Left hindlimb (tissue), 1 donor: ENCODE measurements at places on chromosomes 4 and X.

- no peak for DNase-seq
These were observed 85.0 kb downstream of the NFKB1 start for GRCh38 chr4:102586002-102586643.

- no peak for DNase-seq
These were observed 93.6 kb upstream of the NAP1L5 start for GRCh38 chr4:88791274-88791673.

GRCh38 chrX:37349221-37350033 is at the start of gene PRRG1:
TSS of gene PRRG1 (plus strand) at chrX:37349364. CDS start at chrX:37406250, 56,886 bp downstream.
- peak; percentile 88 for DNase-seq

DNA sequence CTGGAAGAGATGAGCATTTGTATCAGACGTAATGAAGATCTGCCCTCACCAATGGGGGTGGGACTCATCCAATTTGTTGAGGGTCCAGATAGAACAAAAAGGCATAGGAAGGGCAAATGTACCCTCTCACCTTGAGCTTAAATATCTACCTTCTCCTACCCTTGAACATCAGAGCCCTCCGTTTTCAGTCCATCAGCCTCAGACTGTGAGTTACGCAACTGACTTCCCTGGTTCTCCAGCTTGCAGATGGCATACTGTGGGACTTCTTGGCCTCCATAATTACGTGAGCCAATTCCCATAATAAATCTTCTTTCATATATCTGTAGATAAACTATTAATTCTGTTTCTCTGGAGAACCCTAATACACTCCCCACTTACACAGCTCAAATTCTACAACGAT is 56.5 kb upstream of the GUCY1A1 start:
- DNase-seq, result no peak

DNA sequence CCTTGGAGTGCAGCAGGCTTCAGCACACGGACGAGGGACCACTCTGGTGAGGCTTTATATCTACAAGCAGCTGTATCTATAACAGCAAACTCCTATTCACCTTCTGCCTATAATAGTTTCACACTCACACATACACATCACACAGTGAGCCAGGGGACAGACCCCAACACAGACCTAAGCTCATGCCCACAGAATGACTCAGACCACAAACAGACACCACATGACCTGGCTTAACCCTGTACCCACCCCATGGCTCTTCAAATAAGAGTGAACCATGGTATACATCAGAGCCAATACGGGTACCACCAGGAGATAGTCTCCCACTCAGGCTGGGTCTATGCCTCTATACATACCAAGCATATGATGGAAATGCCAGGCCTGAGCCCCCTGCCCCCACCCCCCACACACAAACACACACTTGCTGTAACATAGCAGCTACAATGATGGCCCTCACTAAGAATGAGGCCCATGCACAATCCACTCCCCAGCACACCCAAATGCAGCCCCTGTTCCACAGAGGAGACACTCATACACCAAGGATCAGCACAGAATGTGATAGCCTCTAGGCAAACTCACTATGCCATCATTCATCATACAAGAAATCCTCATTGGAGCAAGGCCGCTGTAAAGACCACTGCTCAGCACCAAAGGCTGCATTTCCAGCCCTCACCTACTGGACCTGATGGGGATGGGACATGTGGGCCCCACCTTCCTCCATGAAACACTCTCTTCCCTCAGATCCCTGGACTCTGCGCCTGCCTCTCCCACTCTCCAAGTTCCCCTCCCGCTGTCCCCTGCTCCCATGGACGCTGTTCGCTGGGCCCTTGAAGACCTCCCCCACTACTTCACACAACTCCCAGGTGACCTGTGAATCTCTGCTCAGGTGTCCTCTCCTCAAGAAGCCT is 62.1 kb upstream of the XIAP start:
- DNase-seq, result no peak

GRCh38 chr4:163697121-163697520 is 202.6 kb downstream of the TMA16 start:
- no peak for DNase-seq

DNA sequence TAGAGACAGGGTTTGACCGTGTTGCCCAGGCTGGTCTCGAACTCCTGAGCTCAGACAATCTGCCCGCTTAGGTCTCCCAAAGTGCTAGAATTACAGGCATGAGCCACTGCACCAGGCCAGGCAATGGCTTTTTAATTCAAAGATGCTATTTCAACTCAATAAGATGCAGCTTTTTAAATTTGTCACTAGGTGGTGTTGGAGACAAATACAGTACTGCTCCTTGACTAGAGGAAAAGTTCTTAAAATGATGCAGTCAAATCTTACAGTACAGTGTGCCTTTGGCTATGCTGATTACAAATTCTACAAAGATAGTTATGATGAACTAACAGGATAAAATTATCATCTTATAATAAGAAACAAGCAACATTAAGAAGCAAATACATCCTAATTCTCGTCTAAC is 441.1 kb downstream of the KCNIP4 start:
- DNase-seq, result no peak

DNA sequence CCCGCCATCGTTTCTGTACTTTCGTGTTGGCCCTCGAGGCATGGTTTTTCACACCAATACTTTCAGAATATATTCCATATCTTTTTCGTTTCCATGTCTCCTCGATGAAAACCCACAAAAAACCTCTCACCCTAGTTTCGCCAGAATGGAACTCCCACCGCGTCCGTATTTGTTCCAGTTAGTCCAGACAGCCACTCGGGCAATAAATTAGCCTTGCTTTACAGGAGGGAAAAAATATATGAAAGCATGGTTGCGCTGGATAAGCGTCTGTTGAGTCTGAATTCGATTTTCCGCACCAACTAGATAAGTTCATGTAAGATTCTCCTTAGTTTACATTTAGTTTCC is 550 bp upstream of the CHM start:
- no peak for DNase-seq

- no peak for DNase-seq
These were observed 1587.3 kb upstream of the TENM3 start for GRCh38 chr4:180655886-180656285.

DNA sequence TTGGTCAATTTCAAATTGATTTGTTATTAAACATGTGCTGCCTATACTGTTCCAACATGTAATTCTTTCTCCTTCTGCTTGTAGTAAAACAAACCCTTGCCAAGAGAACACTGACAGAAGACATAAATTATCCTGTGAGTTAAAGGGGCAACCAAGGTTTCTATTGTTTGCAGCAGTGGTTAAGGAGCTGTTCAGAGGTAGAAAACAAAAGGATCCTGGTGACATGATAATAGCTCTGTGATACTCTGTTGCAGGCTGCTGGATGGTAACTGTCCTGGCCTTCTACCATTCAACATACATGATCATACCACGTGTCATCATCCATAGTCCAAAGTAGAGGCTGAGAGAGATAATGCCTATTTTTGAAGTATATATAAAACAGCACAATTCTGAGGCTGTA is 75.8 kb upstream of the F9 start:
- no peak for DNase-seq

GRCh38 chr4:2132438-2132837 is 73.3 kb downstream of the NAT8L start:
- no peak for DNase-seq

GRCh38 chrX:150158554-150159332 is 204.4 kb upstream of the MAMLD1 start:
- DNase-seq, result no peak

DNA sequence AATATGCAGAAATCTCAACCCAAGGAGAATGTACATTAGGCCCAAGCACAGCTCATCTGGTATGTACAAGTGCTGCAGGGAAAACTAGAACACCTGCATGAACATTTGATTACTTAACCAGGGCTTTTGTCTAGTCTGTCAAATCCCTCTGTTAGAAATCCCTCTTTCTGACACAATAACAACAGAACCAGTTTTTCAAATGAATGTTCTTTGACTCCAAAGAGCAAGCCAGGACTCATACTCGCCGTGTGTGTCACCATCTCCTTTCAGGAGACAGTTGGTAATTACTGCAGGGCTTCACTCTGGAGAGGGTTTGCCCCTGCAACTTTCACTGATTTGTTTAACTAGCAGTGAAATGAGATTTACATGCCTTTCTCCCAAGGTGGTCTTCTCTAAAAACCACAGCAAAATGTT is 143.0 kb upstream of the FAM241A start:
- DNase-seq, result no peak

GRCh38 chr4:165384186-165384585 is 5.4 kb downstream of the CPE start:
- no peak for DNase-seq

- DNase-seq, result no peak
These were observed 9.8 kb downstream of the SMIM9 start for GRCh38 chrX:154824638-154825037.

DNA sequence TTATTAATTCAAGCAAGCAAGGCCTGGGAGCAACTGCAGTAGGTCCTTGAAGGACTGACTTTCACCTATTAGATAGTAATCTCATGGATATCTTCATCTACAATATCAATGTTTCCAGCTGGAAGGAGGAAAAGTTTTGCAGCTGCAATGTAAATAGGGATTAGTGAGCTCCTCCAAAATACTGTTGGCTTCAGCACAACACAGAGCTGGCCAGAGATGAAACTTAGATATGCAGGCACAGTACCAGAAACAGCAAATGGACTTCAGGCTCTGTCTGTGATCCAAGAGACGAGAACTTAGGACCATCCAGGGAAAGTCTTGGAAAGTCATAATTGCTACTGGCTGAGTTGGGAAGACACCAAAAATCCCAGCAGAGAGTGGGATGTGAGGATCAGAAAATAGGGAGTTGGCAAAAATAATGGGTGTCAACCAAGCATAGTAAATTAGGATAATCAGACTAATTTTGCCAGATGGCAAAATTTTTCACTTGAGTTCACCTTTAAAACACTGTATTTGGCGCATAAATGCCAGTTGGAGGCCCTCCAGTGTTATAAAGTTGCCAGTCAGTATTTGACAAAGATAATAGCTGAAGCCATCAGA is 57.5 kb downstream of the PARM1 start:
- peak; percentile 46 for DNase-seq

GRCh38 chrX:74234818-74235217 is 69.2 kb upstream of the ZCCHC13 start:
- DNase-seq, result no peak

GRCh38 chr4:71156616-71157015 is 163.2 kb downstream of the DCK start:
- no peak for DNase-seq

DNA sequence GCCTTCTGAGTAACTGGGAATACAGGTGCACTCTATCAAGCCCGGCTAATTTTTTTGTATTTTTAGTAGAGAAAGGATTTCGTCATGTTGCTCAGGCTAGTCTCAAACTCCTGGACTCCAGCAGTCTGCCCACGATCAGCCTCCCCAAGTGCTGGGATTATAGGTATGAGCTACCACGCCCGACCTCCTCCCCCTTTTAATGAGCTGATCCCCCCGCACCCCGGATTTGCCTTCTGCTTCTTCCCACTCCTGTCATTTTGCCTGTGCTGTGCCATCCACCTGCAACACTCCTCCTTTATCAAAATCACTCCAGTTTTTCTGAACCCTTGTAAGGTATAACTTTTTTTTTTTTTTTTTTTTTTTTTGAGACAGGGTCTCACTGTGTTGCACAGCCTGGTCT is 33.4 kb downstream of the SPINK2 start:
- DNase-seq, result no peak

DNA sequence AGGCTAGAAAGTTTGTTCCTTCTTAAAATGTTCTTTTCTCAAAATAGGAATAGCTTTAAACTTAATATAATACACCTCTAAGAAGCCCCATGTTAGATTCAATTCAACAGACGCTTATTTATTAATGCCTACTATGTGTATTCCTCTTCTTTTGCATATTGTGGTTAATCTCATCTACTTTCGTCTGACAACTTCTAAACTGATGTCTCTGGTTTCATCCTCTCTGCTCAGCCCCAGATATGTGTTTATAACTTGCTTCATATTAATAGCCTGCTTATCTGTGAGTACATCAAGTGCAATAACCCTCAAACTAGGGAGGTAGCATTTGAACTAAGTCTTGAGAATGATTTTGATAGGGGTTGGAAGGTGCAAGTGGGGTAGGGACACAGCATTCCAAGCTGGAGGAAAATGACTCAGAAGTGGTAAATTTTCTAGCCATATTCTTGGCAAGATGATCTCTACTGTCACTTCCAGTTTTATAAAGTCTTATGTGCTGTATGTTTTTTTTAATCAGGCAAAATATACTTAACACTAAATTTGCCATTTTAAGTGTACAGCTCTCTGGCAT is 37.0 kb downstream of the STK26 start:
- no peak for DNase-seq

DNA sequence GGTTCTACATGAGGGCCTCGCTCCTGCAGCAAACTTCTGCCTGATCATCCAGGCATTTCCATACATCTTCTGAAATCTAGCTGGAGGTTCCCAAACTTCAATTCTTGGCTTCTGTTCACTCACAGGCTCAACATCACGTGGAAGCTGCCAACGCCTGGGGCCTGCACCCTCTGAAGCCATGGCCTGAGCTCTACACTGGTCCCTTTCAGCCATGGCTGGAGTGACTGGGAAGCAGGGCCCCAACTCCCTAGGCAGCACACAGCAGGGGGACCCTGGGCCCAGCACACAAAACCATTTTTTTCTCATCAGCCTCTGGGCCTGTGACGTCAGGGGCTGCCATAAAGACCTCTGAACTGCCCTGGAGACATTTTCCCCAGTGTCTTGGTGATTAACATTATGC is 542.7 kb downstream of the TLL1 start:
- DNase-seq, result no peak

DNA sequence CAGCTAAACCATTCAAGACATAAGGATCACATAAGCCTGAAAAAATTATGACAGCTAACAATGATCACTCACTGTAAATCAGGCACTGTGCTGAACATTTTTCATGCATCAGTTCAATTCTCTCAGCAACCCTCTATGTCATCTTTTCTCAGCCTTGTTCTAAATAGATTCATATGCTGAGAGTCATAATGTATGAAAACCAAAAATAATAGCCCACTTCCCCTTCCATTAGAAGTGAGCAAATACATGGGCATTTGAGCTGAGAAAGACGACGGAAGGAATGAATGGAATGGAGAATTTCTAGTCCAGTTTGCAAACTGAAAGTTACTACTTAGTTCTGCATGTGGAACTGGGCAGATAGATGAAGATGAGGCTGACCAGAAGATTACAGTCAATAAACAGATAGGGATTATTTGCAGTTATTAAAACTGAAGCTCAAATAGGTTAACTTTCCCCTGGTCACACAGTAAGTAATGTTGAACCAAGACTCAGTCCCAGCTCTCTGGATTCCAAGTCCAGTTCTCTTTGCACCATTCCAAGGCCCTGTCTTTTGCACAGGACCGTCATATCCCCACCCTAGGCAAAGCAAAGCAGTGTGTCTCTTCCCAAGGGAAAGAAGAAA is 1.6 kb upstream of the SH3RF1 start:
- no peak for DNase-seq

DNA sequence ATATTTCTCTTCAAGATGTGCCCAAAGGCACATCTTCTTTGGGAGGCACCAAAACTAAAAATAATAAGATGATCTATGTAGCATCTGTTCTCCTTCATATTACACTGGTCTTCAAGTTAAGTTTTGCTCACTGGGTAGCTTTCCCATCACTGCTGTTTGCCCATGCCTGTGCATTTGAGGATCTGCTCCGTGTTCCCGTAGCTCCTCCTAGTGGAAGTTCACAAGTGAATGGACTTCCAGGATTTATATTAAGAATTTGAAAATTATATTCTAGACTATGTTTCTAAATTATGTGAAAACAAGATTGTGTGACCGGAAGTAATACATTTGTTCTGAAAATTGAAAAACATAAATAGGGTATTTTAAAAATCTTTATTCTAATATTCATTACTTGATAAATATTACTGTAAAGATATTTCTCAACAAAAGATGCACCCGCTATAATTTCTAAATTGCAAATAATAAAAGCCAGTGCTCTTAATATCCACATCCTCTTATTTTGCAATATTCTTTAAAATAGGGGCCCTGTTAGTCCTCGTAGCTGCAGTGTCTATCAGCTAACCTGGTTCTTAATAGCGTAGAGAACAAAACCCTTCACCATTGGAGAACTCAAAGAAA is 147.7 kb downstream of the RBM46 start:
- no peak for DNase-seq
